Activated T-cell treated with anti-CD3 and anti-CD28 coated beads for 1 hour (primary cell): ENCODE measurements at places on chromosomes 12 and 14.

GRCh38 chr12:125824276-125824675, 759.0 kb downstream of the AACS start:
- DNase-seq: no peak

GRCh38 chr14:70718383-70719118, 76.8 kb downstream of the TTC9 start:
- no peak for DNase-seq

- no peak for DNase-seq
Measured at GRCh38 chr14:46137786-46138185, 513.8 kb downstream of the RPL10L start.

DNA sequence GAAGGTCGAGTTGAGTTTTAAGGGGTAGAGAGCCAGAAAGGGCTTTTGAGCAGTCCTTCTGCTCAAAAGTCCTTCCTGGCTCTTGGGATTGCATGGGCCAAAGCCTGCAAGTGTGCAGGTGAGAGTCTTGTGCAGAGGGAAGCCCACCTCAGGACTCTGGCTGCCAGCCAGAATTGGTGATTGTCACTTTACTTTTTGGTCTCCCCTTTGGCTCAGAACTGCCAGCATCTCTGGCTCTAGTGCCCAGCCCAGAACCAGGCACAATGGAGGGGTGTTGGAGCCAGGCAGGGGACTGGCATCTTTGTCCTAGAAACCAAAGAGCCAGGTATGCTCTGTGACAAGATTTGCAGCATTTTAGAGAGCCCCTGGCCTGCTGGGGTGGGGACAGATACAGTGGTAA, 23.5 kb downstream of the FAM222A start:
- DNase-seq: no peak

GRCh38 chr14:37855871-37856270, 260.4 kb downstream of the TTC6 start:
- DNase-seq: no peak

GRCh38 chr14:101395779-101396178, 165.5 kb upstream of the DIO3 start:
- no peak for DNase-seq

GRCh38 chr14:100119251-100119650, 40.2 kb downstream of the DEGS2 start:
- no peak for DNase-seq

GRCh38 chr12:76346798-76347420, 1.3 kb downstream of the BBS10 start:
- no peak for DNase-seq

DNA sequence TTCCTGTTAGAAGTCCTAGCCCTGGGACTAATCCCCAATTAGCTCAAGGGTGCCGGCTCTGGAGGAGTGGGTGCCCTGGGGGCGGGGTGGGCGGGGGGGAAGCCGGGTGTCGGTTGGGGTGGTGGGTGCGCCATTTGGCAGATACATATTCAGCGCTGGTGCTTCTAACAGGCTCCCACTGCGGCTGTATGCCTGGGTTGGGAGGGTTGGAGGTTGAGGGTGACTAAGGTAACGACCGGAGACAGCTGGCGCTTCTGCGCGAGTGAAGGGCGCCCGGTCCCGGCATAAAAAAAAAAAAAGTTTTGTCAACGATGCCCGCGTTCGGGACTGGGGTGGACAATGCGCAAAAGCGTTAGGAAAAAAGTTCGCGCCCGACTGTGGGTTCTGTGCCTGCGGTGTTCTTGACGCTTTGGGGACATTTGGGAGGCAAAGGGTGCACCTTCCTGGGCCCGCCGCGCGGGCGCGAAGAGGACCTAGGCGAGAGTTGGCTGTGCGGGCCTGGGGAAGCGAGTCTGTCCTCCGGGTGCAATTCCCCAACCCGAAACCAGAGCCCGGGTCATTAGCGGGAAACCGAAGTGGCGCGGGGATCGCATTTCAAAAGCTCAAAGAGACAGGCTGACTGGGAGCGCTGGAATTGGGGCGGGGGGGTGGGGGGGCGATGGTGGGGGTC, 19.2 kb downstream of the TBX3 start:
- DNase-seq: no peak

DNA sequence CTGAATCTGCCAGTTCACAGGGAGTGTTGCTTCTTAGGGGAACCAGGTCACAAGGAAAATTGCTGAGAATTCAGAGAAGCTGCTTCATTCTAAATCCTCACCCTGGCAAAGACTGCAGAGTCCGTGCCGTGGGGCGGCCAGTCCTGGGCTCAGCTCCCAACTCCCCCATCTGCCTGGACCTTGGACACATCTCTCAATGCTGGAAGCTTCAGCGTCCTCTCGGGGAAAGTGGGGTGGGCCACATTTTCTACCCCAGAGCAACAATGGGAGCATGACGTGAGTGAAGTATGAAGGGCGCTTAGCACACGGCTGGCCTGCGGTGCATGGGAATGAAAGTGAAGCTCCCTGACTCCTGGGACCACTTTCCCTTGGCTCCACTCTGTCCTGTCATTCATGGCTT, 31.2 kb downstream of the HVCN1 start:
- no peak for DNase-seq

GRCh38 chr12:32110942-32111341, 4.3 kb downstream of the BICD1 start:
- no peak for DNase-seq

DNA sequence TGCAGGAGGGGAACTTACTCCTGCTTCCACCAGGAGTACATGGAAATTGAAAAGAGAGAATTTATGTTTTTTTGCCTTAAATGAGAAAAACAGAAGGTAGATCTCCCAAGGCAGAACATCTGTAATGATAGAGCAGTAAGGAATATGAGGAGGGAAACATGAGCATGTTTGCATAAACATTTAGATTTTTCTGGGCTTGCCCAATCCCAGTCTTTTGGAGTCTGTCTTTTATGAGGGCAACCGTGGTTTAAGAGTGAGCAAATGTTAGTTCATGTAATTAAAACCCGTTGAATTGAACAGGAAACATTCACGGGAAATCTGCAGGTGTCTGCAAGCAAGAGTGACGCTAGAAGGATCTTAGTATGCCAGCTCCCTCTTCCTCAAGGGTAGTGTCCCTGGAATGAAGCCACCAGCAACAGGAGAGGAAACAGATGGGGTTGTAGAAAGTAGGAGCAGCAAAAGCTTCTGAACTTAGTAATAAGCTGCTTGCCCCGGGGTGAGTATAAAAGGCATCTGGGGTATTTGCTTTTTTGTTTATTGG, 79.3 kb downstream of the ARF6 start:
- DNase-seq: no peak

- DNase-seq: no peak
Measured at GRCh38 chr12:42422785-42423184, 96.8 kb downstream of the PPHLN1 start.

GRCh38 chr12:67362526-67362925, 93.4 kb downstream of the CAND1 start:
- no peak for DNase-seq

GRCh38 chr14:102993523-102993922, 63.8 kb downstream of the CDC42BPB start:
- DNase-seq: no peak

DNA sequence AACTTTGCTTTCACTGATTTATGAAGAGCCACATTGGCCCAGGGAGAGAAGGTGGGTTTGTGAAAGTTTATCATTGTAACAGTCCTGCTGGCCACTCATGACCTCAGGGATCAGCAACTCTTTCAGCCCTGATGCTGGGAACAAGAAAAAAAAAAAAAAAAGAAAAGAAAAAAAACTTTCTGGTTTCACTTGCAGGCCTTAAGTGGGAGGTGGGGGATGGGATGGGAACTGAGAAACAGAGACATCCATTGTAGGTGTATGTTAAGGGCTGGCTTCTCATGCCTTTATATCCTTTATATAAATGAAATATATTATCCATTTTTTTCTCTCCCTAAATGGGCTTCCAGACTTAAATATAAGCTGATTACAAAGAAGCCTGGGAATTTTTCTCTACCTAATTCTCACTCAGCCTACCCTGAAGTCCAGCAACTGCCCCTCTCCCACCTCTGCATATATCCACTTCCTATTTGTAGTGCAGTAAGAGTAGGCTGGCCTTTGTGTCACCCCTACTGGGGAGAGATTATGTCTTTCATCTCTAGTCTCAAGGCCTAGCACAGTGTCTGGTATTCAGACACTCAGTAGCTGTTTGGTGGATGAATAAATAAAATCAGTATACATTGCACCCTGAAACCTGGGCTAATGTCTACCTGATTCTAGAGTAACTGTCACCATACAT, 187.1 kb downstream of the KICS2 start:
- DNase-seq: no peak

DNA sequence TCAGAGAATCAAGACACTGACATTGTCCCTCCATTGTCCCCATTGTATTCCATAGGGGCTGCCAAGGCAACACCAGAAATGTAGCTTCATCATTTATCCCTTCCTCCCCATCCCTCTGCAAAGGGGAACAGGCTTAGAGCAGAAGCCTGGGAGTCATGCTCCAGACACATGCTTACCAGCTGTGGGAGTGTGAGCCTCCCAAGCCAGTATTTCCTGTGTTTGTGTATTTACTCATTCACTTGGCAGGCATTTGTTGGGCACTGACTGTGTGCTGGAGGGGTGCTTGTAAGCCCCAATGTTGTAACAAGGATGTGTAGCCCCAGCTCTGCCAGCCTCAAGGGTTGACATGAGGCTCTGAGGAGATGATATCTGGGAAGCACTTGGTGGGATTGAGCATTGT, 46.0 kb upstream of the TCL1A start:
- DNase-seq: no peak

- DNase-seq: no peak
Measured at GRCh38 chr14:94396628-94397225, 8.3 kb upstream of the SERPINA1 start.

- no peak for DNase-seq
Measured at GRCh38 chr12:120140603-120141002, 24.1 kb upstream of the RAB35 start.

- DNase-seq: no peak
Measured at GRCh38 chr12:67410667-67411067, 141.5 kb downstream of the CAND1 start.

DNA sequence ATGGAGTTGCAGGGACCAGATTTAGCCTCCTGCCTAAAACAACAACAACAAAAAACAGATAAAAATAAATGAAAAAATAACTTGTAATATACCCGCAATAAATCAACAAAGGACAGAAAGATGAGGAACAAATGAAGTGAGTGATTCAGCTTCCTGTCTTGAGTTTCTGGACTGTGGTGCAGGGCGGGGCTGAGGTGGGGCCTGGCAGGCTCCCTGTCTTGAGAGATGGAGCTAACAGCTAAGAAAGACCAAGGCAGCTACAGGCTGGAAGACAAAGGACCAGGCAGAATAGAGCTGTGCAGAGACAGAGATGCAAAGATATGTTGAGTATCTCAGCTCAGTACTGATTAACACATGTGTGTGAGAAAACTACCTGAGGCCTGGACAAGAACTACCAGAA, 879.2 kb downstream of the AACS start:
- no peak for DNase-seq

DNA sequence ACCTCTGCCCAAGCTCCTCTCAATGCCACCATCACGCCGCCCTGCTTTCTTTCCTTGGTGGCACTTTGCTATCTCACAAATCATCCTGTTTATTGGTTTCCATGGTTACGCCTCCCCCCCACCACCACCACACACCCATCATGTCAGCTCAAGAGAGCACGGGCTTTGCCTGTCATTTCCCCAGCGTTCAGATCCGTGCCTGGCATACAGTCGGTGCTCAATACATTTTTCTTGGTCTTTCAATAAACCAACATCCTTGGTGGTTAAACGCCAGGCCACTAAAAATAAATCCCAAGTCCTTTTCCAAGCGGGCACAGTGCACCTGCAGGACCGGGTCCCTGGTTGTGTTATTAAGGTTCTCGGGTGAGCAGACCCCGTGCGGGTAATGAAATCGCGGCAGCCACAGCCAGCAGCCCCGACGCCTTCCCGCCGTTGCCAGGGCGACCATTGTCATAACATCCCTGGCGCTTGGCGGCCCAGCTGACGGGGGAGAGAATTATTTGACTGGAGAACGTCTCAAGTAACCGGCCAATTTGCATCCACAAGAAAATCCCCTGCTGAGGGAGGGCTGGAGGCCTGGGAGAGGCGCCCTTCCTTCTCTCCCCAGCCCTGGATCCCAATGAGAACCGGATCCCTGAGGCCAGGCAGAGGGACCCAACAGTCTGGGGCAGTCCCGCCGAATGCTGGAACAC, 92.9 kb downstream of the KSR2 start:
- DNase-seq: no peak

- DNase-seq: no peak
Measured at GRCh38 chr12:77504466-77504865, 326.2 kb upstream of the NAV3 start.

- DNase-seq: no peak
Measured at GRCh38 chr12:111605911-111606766, 7.0 kb upstream of the ATXN2 start.

- DNase-seq: no peak
Measured at GRCh38 chr14:99575043-99576023, 28.7 kb downstream of the CCDC85C start.

- DNase-seq: no peak
Measured at GRCh38 chr14:56964895-56965294, 154.6 kb upstream of the OTX2 start.

DNA sequence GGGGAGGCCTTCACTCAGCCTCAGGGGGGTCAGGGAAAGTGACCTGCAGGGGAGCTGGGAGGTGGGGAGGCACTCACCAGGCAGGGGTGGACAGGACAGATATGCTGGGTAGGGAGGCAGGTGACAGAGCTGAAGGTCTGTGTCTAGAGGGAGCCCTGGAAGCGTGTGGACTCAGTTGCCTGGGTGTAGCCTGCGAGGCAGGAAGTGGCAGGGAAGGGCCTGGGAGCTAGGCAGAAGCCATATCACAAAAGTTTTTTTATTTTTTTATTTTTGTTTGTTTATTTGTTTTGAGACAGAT, 39.3 kb downstream of the ARL6IP4 start:
- no peak for DNase-seq

- DNase-seq: no peak
Measured at GRCh38 chr14:99685151-99685591, 1.1 kb downstream of the CYP46A1 start.

DNA sequence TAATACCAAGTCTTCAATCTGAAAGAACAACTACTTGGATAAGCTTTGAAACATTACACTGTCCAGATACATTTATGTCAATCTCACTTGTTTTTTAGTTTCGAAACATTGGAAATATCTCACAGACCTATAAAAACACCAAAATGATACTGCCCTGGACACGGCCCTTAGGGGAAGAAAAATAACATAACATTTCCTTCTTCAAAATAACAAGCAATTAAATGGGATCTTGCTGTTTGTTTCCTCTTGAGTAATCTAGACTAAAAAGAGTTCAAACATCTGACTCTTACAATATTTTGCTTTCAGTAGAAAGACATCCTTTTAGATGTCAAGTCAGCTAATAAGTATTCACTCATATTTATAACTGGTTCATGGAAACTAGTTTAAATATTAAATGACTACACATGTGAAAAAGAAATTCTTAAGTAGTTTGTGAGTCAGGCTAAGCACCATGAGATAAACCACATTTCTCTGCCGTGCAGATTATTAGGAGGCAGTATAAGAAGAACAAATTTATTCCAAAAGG, 87.5 kb downstream of the EPS8 start:
- no peak for DNase-seq

- DNase-seq: no peak
Measured at GRCh38 chr14:94470311-94470710, 5.7 kb downstream of the SERPINA9 start.
